ENCODE measurements at places on chromosomes 1 and 21.

GRCh38 chr1:156230473-156230837 is 11.5 kb upstream of the BGLAP start:
- DNase-seq, result no peak

- DNase-seq, result peak; percentile 7
Observed at GRCh38 chr1:160868141-160868540, 5.5 kb upstream of the CD244 start.

- no peak for DNase-seq
Observed at GRCh38 chr1:113904293-113904673, 316 bp downstream of the AP4B1 start.

- no peak for DNase-seq
Observed at GRCh38 chr1:11654137-11654938, at the start of the genes FBXO2 and FBXO44. Gene FBXO2 (minus strand): TSS chr1:11654429. CDS start chr1:11654340, 89 bp downstream. Gene FBXO44 (plus strand): TSS chr1:11654877. CDS start chr1:11655836, 959 bp downstream.

GRCh38 chr1:94792473-94793295 is 27.5 kb upstream of the SLC44A3 start:
- peak; percentile 87 for DNase-seq

DNA sequence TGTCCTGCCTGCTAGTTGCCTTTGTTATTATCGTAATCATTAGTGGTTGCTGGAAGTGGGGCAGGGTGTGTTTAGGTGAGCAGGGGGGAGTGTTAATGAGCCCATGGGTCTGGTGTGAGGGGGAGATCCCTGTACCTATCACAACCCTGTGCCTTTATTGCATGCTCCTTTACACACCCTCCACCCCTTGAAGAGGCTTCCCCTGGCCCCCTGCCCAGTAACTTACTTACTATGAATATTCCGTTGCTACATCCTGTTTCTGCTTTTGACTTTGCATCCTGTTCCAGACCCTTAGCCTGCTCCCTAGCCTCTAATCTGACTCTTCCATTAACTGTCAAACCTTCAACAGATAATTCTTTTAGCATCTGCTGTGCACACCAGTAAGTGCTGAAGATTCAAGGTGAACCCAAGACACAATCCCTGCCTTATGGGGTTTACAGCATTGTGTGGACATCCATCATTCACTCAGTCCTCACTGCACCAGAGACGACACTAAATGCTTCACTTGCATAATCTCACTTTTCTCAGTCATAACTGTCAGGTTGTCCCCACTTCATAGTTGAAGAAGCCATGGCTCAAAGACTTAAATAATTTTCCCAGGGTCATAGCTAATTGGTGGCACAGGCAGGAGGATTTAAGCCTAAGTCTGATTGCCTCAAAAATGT is 47.9 kb downstream of the CDC7 start:
- DNase-seq, result no peak

- DNase-seq, result no peak
Observed at GRCh38 chr1:145784409-145784808, 39.5 kb downstream of the RNF115 start.

- no peak for DNase-seq
Observed at GRCh38 chr1:160018347-160018746, 13.4 kb downstream of the PIGM start.

DNA sequence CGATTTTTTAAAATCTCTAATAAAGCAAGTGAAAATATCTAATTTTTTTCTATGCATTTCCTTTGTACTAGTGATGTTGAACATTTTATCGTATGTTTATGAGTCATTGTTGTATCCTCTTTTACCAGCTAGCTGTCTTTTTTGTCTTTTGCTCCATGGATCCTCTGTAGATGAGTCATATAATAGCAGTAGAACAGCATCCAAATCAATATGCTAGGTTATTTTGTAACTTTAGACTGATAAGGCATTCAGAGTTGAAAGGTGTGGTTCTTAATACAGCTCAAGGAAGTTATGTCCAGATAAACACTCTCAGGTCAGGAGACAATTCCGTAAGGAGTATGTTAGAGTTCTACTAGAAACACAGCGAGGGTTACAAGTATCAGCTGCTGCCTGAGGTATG is 31.9 kb downstream of the MAP10 start:
- no peak for DNase-seq

DNA sequence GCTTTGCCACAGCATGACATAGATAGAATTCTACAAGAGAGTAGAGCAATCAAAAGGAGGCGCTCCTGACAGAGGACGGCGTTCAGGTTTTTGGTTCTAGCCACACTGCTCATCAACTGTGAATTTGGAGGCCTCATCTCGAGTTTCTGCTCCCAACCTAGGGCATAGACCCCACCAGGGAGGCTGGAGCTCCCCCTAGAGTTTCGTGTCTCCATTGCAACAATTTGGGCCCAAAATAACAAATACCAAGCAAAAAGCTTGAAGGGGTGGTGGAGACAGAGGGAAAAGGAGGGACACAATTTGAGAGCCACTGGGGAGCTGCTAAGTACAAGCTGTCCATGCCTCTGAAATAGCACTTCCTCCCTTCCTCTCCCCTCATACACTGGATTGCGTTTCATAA is 297.0 kb downstream of the GPATCH2 start:
- DNase-seq, result peak; percentile 40

DNA sequence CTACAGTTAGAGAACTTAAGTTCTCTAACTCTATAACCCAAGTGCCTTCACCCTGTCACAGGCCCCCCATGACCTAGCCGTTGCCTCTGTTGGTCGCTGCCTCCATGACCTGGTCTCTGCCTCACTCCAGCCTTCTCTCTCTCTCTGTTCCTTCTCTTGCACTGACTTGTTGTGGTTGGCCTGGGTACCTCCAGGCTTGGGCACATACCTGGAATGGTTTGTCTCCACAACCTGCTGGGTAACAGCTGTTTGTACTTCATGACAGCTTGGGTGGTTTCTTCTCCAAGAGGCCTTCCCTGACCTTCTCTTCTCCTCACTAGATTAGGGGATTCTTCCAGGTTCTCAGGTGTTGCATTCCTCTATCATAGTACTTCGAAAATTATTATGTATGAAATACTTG is 371.6 kb upstream of the USP24 start:
- DNase-seq, result no peak

DNA sequence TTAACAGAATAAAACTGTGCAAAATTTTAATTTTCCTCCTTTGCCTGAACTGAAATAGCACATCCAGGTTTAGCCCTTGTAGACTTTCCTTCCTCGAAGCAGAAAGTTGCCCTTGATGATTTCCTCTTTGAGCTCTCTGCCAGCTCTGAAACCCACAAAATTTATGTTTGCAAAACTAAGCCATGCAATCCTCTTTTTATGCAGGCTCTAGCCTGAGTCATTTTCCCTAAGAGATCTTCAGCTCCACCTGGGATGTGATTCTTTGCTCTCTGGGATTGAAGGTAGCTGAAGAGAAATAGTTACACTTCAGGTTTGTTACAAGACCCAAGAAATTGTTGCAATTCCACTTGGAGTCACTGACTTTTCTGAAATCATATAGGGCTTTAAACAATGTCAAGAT is 1.4 kb upstream of the F3 start:
- DNase-seq, result peak; percentile 49

GRCh38 chr1:181936269-181936668 is 125.2 kb downstream of the ZNF648 start:
- DNase-seq, result no peak

- DNase-seq, result no peak
Observed at GRCh38 chr1:168719306-168720111, 9.5 kb downstream of the DPT start.

DNA sequence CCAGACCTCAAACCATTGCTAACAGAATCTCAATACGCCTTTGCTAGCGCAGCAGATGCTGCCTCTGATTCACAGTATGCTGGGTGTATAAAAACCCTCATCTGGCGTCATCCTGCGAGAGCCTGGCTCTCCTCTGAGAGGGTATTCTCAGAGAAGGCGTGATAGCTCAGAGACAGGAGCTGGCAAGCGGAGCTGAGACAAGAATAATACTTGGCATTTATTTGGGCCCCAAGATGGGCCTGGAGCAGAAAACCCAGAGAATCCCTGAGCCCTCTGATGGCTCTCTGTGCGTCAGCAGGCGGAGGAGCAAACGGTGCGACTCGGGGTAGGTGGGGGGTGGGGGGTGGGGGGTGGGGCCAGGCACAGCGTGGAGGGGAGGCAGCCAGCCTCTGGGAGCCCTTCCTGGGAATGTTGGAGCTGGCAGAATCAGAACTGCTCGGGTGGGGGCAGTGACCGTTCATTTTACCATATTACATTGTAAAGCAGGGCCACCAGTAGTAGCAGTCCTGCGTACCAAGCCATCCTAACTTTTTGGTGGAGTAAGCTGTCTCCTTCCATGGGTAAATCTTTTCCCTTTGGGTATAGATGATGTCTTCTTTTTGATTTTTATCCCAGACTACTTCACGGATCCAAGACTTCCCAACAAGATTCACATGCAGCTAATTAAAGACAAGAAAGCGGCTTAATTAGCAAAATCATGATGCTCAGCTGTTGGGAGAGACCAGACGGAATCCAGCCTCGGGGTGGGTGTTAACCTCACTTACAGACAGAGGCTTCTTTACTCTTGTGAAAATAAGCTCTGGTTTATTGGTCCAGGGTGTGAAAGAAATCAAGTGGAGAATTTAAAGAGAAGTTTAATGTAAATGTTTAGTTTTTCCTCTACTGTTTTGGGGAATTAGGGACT is 7.1 kb downstream of the RIIAD1 start:
- peak; percentile 74 for DNase-seq

- no peak for DNase-seq
Observed at GRCh38 chr1:101728029-101728428, 268.7 kb downstream of the OLFM3 start.

- DNase-seq, result no peak
Observed at GRCh38 chr1:115547696-115548095, 94.1 kb upstream of the VANGL1 start.

- DNase-seq, result peak; percentile 2
Observed at GRCh38 chr1:107195476-107195875, 54.6 kb downstream of the NTNG1 start.

DNA sequence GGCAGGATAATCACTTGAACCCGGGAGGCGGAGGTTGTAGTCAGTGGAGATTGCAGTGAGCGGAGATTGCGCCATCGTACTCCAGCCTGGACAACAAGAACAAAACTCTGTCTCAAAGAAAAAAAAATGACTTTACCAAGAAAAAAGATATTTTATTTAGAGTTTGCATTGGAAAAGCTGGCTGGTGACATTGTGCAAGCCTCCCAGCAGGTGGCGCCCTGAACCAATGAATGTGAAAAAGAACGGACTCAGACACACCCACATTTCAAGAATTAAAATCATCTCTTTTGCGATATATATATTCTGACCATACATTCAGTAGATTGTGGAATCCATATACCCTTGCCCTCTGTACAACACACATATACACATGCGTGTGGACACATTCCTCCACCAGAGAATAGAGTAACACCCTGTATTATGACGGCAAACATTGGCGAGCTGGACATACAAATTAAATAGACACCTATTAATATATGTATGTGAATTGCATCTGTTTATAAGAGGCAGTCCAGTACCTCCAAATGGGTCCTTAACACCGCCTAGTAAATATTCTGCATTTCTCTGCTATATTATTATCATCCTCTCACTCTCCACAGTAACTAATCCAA is 39.0 kb upstream of the CADM3 start:
- peak; percentile 72 for DNase-seq

- DNase-seq, result no peak
Observed at GRCh38 chr1:116153692-116154031, 42.5 kb downstream of the MAB21L3 start.

- DNase-seq, result no peak
Observed at GRCh38 chr1:10864776-10865175, 68.3 kb upstream of the CASZ1 start.

DNA sequence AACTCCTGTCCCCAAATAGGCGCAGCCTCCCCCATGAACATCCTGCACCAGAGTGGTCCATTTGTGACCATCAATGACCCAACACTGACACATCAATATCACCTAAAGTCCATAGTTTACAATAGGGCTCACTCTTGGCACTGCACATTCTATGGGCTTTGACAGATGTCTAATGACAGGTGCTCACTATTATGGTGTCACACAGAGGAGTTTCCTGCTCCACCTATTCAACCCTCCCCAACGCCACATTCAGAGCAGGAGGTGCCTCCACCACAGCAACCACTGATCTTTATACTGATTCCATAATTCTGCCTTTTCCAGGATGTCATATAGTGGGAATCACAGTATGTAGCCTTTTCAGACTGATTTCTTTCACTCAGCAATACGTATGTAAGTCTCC is 24.2 kb downstream of the GNG4 start:
- no peak for DNase-seq

GRCh38 chr21:40002978-40003377 is 135.7 kb downstream of the PCP4 start:
- no peak for DNase-seq

GRCh38 chr1:234928642-234929041 is 200.0 kb downstream of the TOMM20 start:
- DNase-seq, result no peak

DNA sequence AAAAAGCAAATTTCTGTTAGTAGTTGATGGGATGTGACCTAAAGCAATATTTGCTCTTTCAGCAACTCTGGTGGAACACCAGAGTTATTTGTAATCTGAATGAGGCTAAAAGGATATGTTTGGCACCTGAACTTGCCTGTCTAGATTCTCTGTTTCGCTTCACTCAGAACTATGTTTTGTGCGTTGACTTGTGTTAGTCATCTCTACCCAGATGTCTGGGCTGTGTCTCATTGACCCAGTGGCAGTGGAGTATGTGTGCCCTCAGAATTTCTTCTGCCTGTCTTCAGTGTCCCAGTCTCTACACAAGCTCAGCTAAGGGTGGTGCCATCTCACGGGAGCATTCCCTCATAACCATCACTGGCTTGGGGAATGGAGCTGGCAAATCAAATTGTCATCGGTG is 13.9 kb downstream of the KCNK1 start:
- no peak for DNase-seq

GRCh38 chr1:206716870-206717673 is 32.4 kb downstream of the MAPKAPK2 start:
- no peak for DNase-seq

DNA sequence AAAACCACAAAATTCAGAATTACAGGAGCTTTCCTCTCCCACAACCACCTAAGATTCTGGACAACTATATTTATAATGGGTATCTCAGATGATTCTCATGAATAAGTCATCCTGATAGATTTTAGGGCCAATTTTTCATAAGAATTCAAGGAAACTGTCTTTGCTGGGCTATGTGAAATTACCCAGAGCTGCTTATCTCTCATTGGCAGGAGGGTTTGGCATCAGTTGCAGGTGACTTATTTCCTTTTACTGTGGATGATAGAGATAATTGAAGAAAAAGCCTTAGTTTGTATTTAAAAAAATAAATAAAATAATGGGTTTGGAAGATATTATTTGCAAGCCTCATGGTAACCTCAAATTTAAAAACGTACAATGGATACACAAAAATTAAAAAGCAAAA is 38.2 kb upstream of the WDR26 start:
- DNase-seq, result peak; percentile 52

DNA sequence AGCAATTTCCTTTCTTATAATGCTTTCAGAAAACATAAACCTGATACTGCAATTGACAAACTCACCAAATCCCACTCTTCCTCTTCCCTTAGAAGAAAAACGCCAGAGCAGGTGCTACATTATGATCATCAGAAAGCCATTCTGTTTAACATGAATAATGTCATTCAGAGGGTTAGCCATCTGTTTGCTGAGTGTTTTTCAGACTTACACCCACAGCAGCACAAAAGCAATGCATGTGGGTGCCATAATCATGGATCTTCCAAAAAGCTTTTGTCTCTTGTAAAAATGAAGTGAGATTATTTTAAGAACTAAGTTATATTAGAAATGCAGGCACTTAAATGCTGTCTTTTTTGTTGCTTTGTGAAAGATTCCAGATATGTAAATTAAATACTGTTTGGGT is 204.6 kb upstream of the TMPRSS15 start:
- no peak for DNase-seq

Measured in fibroblast of the aortic adventitia (primary cell).